Stimulated activated CD8-positive, alpha-beta memory T cell treated with anti-CD3 and anti-CD28 coated beads, Interleukin-2, amount 100 ng/mL, for 1 hour (primary cell): ENCODE measurements at places on chromosomes 1 and 21.

DNA sequence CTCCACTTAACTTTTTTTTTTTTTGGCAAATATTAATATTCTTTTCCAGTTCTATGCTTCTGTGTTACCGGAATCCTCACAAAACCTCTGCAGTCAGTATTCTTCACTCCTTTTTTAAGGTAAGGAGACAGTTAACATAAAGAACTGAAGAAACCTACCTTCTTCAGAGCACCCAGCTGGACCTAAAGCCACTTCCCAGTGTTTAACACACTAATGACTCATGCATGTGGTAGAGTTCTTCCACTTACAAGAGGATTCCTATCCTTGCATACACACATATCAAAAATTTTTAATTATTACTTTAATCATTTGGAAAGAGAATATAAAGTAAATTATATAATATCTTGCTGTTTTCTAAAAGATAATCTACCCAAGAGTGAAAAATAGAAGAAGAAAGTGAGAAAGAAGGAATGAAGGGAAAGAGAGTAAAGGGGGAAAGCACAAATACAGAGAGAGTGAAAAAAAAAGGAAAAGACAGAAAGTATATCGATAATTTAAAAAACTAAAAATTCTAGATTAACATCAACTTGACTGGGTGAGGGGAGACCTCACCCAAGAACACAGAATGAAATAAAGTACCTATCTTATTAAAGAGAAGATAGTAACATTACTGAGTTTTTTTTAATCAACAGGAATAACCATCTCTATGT, 54.9 kb downstream of the ENAH start:
- no peak for DNase-seq

DNA sequence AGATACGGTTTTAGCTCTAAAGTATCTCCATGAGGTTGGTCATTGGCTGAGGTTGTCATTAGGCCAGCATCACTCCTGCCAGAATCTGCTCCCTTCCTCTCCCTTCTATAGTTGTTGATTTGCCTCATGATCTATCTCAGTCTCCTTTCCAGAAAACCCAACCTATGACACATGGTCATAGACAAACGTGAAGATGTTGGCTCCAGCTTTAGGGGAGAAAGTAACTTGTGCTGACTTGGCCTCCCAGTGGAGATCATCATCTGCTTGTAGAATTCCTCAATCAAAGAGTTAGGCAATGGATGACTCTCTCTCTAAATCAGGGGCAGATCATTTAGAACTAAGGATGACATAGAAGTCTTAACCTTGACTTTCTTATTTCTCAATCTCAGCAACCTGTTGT, 894.4 kb downstream of the TTLL7 start:
- DNase-seq, result no peak

DNA sequence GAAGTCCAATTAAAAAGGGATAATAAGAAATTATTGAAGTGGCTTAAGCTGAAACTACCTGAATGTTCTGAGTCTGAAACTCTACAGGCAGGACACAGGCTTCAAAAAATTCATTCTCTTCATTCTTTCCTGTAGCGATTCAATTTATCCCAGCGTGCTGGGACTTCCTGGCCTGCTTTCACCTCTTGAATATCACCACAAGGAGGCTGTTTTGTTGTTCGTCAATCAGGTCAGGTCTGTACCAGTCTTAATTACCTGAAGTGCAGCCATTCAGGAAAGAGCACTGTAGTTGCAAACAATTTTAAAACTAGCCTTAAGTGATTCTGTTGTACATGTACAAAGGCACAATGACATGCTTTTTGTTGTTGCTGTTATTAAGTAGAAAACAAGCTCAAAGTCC, 38.4 kb downstream of the FYB2 start:
- DNase-seq, result no peak

DNA sequence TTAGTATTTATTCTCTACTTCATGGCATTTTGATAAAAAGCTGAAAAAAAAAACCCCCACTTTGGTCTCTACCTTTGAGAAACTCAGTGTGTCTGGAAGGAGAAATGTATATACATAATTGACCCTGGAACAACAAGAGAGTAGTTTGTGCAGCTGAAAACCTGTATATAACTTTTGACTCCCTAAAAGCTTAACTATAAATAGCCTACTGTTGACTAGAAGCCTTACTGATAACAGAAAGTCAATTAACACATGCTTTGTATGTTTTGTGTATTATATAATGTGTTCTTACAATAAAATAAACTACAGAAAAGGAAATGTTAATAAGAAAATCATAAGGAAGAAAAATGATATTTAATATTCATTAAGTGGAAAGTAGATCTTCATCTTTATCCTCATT, 88.0 kb downstream of the NEK7 start:
- no peak for DNase-seq
